ENCODE measurements at places on chromosomes 12 and 14.
A peak's percentile ranks its signal among the peaks of the same experiment; 100 is the strongest.

GRCh38 chr12:69000540-69001243 lies 67.7 kb upstream of the CPM start:
- no peak for DNase-seq

GRCh38 chr12:123089631-123090353 lies 61.1 kb downstream of the PITPNM2 start:
- peak; percentile 96 for DNase-seq

DNA sequence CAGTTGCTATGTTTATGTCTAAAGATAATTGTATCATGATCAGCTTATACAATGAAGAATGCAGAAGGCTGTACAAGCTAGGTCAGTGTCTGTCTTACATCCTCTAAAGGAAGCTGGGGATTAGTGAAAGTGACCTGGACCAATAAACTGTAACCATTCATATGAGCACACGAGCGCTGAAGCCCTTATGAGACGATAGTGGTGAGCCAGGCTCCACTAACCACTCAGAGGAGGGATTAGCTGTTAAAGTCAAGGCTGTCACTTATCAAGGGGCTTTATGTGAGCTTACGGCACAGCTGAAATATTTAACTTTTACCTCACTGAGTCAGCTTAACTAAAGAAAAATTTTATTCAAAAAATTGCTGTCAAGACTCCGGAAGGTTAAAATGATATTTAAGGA lies 30.3 kb downstream of the NDUFA12 start:
- peak; percentile 28 for DNase-seq

DNA sequence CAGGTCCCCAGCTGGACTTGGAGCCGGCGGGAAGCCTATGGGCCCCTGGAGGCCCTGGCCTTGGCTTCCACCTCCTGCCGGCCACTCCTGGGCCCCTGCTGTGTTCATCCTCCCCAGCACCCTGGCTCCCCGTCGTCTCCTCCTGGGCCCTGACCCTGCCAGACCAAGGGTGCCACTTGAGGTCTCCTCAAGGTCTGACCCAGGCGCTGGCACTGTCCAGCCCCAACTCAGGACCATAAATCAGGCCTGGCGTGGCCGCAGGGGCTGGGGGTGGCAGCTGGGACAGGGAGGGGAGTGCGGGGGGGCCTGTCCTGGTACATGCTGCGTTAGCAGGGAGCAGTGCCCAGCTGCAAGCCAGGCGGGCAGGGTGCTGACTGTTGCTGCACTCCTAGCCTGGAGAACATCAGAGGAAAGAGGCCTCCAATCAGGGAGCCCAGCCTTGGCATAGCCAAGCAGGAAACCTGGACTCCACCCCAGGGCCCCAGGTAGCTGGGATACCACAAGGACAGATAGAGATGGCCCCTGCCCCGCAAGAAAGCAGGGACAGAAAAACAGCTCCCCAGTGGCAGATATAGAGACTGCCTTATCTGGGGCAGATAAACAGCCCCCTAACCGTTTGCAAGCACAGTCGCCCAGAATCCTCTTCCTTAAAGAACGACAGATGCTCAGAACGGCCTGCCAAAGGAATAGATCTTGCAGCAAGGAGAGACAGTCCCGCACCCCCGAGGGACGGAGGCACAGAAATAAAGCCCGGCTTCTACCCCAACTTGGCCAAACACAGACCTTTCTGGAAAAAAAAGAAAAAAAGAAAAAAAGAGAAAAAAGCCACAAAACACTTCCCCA lies 6.5 kb upstream of the ATG101 start:
- DNase-seq, result no peak

DNA sequence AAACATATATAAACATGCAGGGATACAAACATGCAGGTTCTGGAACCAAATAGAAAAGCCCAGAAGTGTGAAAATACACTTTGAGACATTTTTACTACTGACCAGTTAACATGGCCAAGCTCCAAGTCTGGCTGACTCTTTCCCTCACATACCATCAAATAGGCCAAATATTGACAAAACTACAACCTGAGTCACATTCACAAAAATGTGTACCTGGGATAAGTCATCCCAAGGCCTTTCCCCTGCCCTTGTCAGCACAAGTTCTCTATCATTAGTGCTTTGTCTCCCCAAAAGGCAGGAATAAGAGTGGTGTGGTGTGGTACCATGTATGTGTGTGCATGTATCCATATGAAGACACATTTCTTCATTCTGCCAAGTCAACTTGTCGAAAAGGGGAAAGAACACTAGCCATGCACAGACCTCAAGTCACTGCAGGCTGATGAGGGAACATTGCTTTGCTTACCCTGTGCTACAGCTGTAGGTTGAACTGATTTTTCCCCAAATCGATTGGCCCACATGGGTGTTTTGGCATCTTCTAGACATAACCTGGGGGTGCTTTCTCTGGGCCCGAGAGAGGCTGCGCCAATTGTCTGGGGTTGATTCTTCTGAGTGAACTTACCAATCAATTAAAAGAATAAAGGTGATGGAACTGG lies 14.9 kb downstream of the HOXC4 start:
- DNase-seq, result no peak

GRCh38 chr14:100530270-100531072 lies 56.7 kb downstream of the BEGAIN start:
- no peak for DNase-seq

DNA sequence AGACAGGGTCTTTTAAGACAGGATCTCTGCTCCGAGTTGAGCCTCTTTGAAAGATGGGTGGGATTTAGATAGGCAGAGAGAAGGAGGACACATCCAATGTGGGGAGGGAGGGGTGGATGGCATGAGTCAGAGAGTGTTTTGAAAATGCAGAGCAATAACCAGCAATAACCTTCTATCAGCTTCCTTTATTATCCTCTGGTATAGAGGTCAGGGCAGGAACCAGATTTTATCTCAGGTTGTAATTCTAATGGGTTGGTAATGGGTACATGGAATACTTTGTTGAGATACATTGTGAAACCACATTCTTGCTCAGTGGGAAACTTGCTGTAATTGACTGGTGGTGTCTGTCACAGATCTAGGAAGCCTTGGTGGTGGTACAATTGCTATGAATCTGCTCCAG lies 37.6 kb upstream of the CCDC63 start:
- no peak for DNase-seq

DNA sequence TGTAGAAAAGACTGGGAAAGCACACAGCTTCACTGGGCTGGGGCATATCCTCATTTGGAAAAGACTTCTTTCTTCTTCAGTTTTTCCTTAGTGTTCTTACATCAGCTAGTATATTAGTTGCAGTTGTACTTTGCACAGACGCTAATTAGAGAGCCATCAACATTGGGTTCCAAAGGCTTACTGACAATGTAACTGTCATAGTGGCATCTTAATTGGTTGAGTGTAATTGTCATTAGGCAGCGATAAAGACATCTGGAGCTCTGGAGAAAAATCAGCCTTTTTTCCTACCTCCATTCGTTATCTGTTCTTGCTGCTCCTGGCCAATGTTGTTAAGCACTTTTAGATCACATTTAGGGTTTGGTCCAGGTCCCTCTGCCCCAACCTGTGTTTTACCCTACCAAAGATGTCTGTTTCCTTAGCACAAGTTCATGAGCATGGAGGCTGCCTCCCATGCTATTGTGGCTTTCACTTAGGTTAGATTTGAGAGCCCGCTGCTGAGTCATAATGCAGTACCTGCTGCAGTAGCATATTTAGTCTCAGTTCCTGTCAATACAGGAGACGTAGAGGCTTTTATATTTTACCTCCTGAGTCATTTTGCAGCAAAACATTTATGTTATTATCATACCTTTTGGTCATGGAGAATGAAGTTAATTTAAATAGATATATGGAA lies 49.2 kb downstream of the FBXW8 start:
- no peak for DNase-seq

- no peak for DNase-seq
Measured at GRCh38 chr14:39107591-39107996, 4.6 kb upstream of the SEC23A start.

DNA sequence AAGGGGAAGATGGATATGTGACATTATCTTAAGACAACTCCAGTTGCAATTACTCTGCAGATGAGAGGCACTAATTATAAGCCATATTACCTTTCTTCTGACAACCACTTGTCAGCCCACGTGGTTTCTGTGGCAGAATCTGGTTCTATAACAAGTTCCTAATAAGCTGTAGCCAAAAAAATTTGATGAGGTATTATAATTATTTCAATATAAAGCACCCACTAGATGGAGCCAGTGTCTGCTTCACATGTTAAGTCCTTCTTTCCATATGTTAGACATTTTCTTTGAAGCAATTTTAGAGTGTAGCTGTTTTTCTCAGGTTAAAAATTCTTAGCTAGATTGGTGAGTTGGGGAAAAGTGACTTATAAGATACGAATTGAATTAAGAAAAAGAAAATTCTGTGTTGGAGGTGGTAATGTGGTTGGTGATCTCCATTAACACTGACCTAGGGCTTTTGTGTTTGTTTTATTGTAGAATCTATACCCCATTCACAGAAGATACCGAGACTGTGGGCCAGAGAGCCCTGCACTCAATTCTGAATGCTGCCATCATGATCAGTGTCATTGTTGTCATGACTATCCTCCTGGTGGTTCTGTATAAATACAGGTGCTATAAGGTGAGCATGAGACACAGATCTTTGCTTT lies 36.9 kb downstream of the PSEN1 start:
- peak; percentile 24 for DNase-seq

Measured in AG09309 (cell line).